Cardiac muscle cell (in vitro differentiated cells and primary cell): ENCODE measurements at places on chromosomes 5 and 9. TPM values are rescaled to one million over a fixed set of nuclear protein-coding genes. Genes with fewer than 3 reads are reported as not detected.

Gene DND1
- 1.0 and 2.1 TPM in 2 replicates for total RNA-seq

Gene PAIP2
- 88.3 and 93.1 TPM in 2 replicates for total RNA-seq

DNA sequence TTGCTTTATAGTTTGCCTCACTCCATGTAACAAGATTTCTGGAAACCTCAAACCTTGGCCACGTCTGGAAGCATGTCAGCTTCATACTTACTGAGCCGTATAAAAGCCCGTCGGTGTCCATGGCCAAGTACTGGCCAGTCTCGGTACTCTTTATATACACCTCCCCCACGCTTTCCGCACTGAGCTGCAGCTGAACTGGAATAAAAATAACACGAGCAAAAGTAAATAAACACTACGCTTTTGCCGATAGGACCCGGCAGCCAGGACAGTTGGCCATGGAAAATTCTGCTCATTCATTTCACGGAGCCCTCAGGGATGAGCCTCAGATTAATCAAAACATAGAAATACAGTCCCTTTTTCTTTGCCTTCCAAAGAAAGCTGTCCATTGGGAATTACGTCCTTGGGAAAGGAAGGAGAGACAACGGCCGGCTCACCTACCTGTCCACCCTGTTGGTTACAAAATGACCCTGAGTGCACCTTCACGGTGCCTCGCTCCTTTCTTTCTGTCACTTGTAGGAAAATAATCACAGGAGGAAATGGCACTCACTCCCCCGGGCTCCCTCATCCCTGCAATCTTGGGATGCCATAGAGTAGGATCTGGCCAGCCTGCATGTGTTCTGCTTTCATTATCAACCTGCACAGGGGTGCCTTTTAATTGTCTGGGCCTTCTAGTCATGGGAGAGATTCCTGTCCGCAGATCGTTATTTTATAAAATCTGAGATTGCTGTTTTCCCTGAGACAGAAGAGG is 85.1 kb downstream of the FGF1 start:
- H3K27ac ChIP-seq, result no peak overlapping the region
- H3K4me3 ChIP-seq, result no peak overlapping the region
- no peaks in the 10 kb centered on the region for H3K36me3 ChIP-seq
- no peaks in the 10 kb centered on the region for H3K27me3 ChIP-seq
- H3K4me1 ChIP-seq, result no peaks in the 10 kb centered on the region

- no peak overlapping the region for H3K4me3 ChIP-seq
- peaks cover 11% of the 10 kb centered on the region for H3K4me1 ChIP-seq
- H3K27ac ChIP-seq, result no peak overlapping the region
- no peaks in the 10 kb centered on the region for H3K36me3 ChIP-seq
- no peaks in the 10 kb centered on the region for H3K27me3 ChIP-seq
These were observed 2.1 kb downstream of the SH2D3C start for GRCh38 chr9:127776195-127776923.

- peak overlapping the region; percentile 2 for H3K27ac ChIP-seq
- no peak for DNase-seq
- H3K4me3 ChIP-seq, result no peak overlapping the region
- H3K36me3 ChIP-seq, result no peaks in the 10 kb centered on the region
- H3K27me3 ChIP-seq, result no peaks in the 10 kb centered on the region
These were observed 319.7 kb downstream of the GLIS3 start for GRCh38 chr9:3980212-3980611.
